ENCODE measurements at places on chromosomes 4 and X. TPM values are rescaled to one million over a fixed set of nuclear protein-coding genes. Genes with fewer than 3 reads are reported as not detected.

The CCKAR gene
- not detected for total RNA-seq

The TMEM271 gene
- not detected for total RNA-seq

The AP1S2 gene
- 6.3 TPM for total RNA-seq

The FAM241A gene
- 1.4 TPM for total RNA-seq

The GIMD1 gene
- not detected for total RNA-seq

Measured in A549 treated with RU486 at 1 μM for 4 hours (cell line).